ENCODE measurements at places on chromosomes 16 and 17.
A peak's percentile ranks its signal among the peaks of the same experiment; 100 is the strongest.

DNA sequence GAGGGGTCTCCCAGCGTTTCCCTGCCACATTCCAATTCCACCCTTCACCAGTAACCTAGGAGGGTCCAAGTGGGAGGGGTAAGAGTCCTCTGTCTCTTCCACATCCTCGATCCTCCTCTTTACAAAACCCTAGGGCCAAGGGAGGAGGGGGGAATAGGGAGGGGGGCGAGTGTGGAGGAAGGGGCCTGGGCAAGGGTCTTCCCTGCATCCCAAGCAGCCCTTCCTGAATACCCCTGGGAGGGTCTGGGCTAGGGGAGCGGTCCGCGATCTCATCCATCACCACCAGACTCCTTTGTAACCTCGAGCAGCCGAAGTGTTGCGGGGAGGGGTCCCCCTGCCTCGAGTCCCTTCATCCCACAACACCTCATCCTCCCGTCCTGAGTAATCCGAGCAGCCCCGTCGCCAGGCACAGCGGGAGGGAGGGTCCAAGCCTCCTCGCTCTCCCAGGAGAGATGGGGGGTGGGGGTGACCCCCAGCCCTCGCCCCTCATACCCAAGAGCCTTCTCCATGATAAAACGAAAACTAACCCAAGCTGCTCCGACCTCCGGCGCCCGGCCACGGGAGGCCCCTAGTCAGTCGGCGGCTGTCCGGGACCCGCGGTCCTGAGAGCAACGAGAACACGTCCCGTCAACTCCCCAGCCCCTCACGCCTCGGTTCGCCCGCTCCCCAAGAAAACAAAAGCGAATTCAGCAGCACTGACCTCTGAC, 502 bp downstream of the SMPD3 start:
- no peak for DNase-seq

GRCh38 chr17:9859781-9860180, 34.1 kb downstream of the GLP2R start:
- DNase-seq, result no peak

DNA sequence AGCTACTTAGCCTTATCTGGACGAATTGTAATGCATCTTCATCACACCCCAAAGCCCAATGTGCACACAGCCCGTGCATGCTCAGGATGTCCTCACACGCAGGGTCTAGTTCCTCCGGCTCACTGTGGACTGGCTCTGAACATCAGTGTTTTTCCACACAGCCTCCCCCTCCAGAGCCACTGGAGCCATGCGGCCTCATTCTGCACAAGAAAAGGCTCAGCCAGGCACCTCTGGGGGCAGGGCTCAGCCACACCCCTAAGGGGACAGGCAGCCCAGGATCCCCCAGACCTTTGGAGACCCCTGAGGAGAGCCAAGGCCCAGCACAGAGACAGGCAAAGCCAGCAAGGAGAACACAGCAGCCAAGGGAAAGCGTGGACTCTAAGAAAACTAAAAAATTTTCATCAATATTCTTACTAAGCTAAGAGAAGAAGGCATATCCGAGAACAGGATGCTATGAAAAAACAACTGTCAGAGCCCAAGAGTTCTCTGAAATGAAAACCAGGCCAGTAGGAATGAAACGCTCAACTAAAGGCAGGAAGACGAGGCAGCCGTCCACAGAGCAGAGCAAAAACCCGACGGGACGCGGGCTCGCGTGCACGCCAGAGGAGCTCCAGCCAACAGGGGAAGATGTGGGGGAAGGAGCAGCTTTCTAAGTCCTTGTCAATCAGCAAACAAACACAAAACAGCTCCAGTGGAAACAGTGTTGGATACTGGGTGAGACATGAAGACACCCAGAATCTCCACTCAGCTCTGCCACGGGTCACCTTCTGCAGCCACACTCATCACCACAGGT, 34.5 kb downstream of the MAP1LC3B start:
- DNase-seq, result no peak

GRCh38 chr16:22814711-22815105, 746 bp downstream of the HS3ST2 start:
- DNase-seq, result no peak

DNA sequence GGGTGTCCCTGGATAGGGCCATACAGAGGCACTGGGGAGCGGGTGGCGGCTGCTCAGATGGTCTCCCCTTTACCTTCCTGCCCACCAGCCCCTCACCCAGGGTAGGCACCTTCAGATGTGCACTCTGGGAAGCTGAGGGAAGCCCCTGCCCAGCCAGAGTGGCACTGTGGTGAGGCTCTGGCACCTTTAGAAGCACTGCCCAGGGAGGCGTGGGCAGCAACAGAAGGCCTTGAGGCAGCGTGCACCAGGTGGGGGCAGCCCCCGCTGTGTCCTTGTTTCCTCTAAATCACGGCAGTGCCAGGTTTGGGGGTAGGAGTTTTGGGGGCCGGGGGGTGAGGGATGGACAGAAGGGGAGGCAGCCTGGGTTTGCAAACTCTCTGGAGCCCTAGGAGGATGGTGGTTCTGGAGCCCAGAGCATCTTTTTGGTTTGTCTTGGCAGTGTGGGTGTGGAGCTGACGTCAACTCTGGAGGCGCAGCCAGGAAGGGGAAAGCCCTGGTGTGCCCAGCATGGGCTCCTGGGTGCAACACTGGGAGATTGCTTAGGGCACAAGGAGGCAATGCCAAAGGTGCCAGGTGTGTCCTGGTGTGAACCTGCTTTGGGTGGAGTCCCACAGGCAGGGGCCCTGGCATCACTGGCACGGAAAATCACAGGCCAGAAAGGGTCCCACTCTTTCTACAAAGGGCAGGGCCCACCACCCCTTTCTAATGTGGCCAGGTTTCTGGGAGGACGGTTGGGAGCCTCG, 23.1 kb upstream of the CDC42EP4 start:
- DNase-seq, result no peak

DNA sequence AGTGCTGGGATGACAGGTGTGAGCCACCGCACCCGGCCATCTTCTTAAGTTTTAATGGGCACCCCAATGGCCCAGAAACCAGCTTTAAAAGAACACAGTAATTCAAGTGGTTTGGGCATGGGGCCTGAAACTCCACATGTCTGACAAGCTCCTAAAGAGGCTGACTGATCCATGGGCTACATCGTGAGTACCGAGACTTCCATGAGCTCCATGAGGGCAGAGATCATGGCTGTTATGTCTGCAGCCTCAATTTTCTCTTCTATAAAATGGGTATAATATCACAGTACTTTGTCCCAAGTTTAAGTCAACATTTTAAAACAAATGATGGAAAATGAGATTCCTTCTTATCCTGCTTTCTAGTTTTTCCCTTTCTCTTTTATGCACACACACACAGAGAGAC, 397.6 kb upstream of the MAF start:
- no peak for DNase-seq

GRCh38 chr17:44557651-44558285, 484 bp downstream of the FZD2 start:
- DNase-seq, result no peak

DNA sequence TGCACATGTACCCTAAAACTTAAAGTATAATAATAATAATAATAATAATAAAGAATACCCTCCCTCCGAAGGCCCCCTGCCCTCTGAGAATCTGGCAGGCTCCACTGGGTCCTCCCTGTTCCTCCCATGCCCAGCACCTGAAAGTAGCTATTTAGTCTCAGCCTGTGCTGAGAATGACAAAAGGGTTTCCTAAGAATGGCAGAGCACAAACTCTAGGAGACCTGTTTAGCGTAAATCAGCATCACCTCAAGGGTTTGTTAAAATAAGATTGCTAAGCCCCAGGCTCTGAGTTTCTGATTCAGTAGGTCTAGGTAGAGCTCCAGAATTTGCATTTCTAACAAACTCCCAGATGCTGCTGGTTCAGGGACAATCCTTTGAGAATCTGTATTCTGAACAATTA, 606.8 kb upstream of the CDH11 start:
- no peak for DNase-seq

- no peak for DNase-seq
These were observed 1.9 kb downstream of the MEAK7 start for GRCh38 chr16:84502581-84502980.

DNA sequence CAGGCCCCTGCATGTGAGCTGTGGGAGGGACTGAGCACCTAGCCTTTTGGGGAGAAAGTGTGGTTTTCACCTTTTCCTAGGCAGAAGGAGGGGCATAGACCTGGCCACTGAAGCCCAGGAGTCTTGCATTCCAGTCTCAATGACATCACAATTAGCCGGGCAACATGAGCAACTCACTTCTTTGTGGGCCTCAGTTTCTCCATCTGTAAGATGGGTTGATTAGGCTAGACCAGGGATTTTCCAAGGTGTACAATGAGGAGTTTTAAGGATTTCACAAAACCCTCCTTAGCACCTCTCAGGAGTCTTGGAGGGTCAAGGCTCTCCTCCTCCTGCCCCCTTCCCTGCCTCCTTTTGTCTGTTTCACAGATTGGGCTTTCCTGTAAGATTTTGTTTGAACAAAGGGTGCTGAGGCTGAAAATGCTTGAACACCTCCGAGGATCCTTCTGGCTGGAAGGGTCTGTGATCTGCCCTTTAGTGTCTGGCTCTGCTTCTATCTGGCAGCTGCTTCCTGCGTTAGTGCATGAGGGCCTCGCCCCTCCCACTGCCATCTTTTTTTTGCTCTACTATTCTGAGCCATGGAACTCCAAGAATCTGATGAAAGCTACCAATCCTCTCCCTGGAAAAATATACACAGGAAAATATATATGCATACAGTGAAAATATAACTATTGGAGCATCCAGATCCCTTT, 52.4 kb upstream of the ETV4 start:
- DNase-seq, result no peak

- no peak for DNase-seq
These were observed 19.9 kb upstream of the GHDC start for GRCh38 chr17:42214156-42214555.

DNA sequence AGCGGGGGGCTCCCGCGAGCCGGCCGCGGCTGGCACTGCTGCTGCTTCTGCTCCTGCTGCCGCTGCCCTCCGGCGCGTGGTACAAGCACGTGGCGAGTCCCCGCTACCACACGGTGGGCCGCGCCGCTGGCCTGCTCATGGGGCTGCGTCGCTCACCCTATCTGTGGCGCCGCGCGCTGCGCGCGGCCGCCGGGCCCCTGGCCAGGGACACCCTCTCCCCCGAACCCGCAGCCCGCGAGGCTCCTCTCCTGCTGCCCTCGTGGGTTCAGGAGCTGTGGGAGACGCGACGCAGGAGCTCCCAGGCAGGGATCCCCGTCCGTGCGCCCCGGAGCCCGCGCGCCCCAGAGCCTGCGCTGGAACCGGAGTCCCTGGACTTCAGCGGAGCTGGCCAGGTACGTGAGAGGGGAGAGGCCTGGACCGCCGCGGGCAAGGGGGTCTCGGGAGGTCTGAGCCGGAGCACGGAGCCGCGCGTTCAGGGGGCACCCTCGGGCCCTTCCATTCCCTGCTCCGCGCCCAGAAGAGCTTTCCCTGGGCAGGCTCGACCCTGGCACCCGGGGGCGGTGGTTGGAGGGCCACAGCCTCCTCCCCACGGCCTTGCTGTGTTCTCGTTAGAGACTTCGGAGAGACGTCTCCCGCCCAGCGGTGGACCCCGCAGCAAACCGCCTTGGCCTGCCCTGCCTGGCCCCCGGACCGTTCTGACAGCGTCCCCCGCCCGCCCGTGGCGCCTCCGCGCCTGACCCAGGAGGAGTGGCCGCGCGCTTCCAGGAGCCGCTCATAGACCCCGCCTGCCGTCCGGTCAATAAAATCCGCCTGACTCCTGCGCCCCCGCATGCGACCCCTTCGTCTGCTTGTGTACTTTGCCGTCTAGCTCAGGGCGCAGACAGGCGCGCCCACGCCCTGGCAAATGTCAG, 591 bp downstream of the NPW start:
- DNase-seq, result no peak

DNA sequence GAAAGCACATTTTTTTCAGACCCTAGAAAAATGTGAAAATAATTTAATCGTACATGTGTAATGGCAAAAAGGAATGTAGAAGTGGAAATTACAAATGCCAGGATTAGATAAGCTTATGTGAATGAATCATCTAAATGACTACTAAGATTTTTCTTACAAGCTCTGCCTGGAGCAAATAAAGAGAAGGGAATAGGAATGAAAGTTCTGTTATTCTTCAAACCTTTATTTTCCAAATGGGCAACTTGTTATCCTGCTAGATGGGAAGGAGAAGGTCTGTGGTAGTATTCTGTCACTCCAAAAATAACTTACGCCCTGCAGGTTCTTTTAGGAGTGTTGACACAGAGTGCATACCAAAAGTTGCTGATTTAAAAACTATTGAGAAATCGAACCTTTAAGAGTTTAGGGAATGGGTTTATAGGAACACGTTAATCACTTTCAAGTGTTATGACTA, 9.7 kb downstream of the CTCF start:
- no peak for DNase-seq

DNA sequence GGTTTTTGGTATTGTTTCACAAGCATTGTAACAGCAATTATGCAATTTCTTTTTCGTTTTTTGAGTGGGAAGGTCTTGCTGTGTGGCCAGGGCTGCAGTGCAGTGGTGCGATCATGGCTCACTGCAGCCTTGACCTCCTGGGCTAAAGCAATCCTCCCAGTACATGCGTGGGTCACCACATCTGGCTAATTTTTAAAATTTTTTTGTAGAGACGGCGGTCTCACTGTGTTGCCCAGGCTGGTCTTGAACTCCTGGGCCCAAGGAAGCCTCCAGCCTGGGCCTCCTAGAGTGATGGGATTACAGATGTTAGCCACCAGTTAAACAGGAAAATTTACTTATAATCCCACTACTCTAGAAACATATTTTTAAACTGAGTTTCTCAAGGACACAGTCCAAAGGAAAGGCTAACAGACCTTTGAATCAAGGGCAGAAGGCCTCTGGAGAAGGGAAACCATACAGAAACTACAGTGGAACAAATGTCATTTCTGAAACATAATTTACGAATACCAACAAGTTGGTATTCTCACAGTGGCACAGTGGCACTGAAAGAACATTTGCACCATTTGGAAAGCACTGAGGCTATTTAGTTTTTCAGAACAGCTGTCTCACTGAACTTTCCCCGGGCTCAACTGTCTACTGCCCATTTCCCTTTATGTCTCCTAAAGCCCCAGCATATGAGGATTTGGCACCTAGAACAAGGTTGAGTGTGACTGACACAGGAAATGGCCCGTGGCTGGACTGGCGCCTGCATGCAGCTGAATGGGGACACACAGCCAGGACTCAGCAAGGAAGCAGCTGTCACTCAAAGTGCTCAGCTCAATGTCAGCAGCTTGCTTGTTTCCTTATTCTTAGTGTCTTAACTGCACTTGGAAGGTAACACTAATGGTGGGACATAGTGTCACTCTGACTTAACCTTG, 2.8 kb upstream of the PRKAR1A start:
- DNase-seq, result no peak

- DNase-seq, result no peak
These were observed 43.6 kb upstream of the RBFOX3 start for GRCh38 chr17:79654350-79654959.

DNA sequence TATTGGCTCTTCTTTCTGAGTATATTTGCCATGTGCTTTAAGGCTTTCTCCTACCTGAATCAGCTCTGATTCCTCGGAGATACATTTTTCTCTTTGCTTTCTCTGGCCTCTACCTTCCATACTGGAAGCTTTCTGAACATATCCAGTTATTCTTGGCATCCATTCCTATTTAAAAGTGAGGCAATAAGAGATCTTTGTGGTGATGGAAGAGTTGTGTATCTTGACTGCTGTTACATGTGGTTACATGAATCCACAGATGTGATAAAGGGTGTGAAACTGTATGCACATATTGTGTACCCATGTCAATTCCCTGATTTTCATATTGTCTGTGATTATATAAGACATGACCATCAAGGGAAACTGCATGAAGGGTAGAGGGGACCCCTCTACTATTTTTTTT, 24.4 kb downstream of the UBE2O start:
- DNase-seq, result no peak

GRCh38 chr17:77645072-77646045, 313.1 kb upstream of the TNRC6C start:
- peak; percentile 42 for DNase-seq
